DMS53 (cell line): ENCODE measurements at places on chromosomes 12 and 14.

DNA sequence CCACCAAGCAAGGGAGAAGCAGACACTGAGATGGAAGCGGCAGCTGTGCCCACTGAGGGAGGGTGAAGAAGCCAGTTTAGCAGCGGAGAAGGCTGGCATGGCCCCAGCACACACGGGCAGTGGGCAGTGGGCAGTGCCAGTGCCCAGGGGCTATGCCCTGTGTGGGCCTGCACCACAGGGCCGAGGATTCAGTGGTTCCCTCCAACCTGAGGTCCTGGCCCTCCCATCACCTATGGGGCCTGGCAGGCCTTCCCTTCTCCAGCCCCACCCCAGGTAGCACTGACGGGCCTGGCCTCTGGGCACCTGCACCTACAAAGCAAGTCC is 81.1 kb downstream of the ITPK1 start:
- no peak for DNase-seq

DNA sequence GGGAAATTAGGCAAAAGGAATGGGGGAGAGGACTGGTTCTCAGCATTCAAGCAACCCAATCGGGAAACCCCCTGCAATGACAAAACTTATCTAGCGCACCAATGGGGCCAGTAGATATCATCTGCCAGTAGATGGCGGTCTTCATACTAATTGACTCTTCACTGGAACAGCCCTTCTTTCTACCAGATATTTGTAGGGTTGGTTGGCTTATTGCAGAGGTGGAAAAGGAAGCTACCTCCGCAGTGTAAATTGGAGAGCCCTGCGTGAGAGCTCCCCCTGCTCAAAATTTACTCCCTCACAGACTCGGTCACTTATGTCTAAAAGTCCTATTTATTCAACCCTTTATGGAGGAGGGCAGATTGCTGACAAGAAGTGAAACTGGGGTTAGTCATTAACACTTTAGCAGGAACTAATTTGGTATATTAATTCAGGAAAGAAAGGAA is 166.1 kb upstream of the CCND2 start:
- DNase-seq: peak; percentile 99

DNA sequence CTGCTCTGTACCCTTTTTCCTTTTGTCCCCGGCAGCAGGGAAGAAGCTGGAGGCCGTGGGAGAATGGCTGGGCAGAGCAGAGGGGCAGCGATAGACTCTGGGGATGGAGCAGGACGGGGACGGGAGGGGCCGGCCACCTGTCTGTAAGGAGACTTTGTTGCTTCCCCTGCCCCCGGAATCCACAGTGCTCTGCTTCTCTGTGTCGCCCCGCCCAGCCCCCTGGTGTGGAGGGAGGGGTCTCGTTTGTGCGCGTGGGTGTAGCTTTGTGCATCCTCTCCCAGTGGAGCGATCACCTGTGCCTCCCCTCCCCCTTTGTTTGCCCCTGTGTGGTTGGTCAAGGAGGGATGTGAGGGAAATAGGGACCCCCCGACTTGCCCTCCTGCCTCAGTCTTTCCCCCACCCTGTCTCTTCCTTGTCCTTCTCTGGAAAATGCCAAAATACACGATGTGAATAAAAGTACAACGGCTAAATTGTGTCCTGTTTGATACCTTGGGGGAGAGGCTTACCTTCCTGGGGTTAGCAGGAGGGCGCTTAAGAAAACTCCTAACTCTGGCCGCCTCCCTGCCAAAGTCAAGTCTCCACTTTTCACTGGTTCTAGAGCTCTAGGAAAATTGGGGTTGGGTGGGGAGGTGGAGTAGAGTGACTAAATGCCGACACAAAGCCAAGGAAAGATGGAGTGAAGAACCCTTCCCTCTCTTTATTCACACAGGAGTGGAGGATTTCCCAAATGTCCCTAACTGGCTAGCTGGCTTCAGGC is 990 bp upstream of the TPI1 start:
- no peak for DNase-seq

DNA sequence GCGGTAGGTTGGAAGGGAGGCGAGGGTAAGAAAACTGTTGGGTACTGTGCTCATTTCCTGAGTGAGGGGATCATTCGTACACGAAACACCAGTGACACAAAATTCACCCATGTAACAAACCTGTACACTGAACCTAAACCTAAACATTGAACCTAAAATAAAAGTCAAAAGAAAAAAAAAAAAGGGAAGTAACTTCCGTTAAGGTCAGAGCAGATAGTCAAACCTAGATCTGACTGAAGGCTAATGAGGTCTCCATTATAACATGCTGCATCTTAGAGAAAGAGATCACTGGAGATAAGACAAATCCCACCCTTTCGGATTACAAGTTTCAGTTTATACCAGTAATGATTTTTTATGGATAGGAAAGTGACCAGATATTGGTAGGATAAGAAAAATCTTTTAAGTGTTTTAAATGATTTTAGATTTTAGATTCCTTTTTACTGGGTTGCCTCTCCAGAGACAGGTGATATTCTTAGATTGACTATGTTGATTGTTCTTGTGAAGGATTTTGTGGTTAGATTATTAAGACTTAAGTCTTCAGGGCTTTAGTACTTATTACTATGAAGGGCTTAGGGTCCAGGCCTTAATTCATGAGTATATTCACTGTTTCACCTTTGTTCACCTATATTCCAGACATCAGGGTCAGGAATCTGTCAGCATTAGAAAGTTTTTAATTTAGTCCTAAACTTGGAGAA is 11.2 kb upstream of the NCKAP1L start:
- no peak for DNase-seq

- DNase-seq: peak; percentile 89
Measured at GRCh38 chr12:30796313-30796780, 41.6 kb upstream of the CAPRIN2 start.

DNA sequence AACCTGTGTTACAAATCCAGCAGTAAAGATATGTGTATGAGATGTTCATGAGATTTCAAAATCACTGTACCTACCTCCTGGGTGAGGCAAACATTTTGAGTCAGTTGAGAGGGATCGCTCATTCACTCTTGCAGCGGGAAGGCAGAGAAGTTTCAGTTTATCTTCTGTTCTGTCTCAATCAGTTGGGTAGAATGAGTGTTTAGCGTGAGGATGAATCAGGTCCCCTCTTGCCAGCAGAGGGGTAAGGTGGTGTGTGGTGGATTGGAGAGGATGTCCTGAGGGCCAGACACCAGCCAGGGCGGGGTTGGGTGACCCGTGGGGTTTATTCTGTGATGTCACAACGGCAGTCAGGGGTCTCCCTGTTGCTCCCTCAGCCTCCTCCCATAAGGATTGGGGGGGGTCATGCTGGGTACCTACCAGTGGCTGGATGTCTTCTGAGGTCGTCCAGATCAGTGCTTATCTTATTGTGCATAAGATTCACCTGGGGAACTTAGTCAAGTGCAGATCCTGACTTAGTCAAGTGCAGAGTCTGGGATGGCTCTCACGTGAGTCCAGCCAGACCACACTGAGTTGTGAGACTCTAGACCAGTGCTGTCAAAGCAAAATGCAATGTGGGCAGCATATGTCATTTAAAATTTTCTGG is at the start of gene GSG1:
GSG1 (minus strand) TSS at position 277 of the 643 bp plus-strand sequence; CDS start at position 122, 155 bp downstream.
- no peak for DNase-seq

GRCh38 chr12:52358575-52359350 is 8.5 kb downstream of the KRT85 start:
- no peak for DNase-seq

DNA sequence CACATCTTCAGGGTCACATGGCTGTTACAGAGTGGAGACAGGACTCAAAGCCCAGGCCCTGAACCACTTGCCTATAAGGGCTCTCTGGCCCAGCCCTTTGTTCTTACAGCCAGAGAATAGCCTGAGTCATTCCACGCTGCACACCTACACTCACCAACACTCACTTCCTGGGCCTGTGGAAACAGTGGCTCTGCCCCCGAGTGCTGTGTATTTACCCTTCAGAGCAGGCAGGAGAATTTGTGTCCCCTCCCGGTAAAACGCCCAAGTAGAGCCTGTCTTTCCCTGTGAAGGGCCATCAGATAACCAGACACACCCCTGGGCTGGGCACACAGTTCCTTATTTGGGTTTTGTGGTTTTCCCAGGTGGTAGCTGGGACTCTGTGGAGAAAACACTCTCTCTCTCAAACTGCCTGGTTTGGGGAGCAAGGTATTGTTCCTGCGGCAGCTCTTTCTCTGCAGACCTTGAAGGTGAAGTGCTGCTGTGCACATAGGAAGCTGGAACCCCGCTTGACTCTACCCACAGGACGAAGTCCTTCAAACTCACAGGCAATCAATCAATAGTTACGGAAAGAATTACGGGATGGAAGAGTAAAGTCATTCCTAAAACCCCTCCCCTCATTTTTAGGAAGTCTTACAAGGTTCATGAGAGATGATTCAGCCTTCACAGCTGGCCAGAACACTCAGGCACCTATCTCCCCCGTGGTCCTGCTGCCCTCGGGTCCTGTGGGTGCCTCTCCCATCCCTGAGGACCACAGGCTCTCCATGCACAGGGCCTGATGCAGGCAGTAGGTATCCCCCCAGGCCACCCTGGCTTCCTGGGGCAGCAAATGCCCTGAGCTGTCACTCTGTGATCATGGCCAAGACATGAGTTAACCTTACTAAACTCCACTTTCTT is 20.3 kb downstream of the FIGNL2 start:
- peak; percentile 83 for DNase-seq
